ENCODE measurements at places on chromosomes 16 and 17.

DNA sequence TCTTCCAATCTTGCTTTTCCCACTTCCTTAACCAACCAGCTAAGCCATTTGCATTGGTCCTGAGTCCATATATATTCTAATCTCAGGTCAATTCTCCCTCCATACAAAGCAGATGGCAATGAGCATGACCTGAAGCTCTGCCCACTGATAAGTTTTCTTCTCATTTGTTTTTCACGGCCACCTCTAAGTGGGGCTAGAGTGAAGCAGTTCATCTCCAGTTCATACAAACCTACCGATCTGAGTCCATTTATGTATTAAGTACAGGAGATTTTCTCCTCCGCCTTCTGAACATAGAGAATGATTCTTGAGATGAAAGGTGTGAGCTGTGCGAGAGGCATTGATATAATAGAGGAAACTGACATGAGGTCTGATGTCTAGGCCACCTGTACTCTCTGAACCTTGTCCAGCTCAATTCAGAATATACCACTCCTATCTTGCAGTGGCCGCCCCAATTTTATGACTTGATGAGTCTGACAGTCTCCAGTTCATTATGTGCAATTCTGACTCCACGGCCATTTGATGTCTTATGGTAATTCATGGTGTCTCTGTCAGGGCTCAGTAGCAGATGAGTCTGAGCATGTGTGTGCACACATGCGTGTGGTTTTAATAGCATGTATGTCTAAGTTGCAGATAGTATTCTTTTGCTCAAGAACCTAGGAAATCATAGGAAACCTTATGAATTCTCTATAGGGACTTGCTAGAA, 329.8 kb downstream of the PMP22 start:
- DNase-seq = no peak

DNA sequence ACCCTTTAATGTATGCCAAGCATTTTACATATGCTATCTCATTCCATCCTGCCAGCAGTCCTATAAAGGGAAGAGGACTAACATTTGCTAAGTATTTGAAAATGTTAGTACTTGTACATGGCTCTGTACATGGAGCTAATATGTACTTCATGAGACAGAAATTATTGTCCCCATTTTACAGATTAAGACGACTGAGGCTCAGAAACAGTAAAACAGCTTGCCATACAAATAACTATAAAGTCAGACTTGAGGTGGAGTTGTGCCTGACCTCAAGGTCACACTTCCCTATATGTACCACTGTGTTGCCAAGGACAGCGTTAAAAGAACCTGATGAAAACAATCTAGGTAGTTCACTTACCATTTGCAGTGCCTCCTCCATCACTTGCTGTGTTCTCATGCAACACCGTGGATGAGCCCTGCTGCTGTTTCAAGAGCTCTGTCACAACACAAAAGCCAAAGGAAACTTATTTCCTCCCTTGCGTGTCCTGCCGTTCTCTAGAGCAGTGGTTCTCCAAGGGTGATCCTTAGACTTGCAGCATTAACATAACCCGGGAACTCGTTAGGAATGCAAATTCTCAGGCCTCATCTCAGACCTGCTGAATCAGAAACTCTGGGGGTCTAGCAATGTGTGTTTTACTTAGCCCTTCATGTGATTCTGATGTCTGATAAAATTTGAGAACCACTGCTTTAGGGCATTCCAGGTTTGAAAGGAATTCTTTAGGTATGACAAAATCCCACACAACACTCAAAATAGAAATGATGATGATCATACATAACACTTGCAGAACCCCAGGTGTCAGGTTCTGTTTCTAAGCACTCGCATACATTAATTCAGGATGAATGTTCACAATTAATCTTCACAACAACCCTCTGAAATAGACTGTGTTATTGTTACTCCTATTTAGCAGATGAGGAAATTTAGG, 51.2 kb upstream of the MTMR4 start:
- DNase-seq = no peak

DNA sequence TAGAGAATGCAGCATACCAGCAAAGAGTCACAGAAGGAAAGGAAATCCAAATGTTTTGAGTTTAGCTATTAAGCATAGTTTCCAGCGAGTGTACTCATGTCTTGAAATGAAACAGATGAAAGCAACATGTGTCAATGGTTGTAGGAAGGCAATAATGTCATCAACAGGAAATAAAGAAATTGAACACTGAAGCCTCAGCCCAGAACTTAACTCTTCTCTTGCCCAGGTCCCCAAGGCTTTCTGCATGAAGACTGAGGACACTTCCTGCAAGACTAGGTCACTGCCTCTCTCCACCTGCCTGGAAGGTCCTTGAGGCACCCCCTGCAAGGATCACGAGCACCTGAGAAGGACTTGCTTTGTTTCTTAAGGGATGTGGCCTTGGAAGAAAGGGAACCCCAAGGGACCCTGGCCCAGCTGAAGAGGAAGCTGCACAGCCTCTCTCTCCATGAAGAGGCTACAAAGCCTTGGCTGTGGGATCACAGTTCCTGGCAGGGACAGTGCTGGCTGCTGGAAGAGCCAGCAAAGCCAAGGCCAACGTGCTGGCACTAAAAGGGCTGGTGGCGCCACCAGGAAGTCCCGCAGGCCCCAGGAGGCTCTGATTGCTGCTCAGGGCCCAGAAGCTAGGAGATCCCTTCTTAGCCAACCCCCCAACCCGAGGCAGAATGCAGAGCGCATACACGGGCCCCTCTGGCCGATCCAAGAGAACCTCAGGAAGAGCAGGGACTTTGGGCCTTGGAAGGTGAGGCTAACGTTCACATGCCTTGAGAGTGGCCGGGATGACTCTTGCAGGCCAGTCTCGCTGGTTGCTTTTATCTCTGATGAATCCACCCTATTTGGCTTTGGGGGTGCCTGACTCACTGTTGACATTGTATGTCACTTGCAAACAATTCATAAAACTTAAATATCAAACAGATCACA, 23.4 kb upstream of the AXIN2 start:
- DNase-seq = no peak

- DNase-seq = no peak
Measured at GRCh38 chr16:20243731-20244281, 83.5 kb downstream of the GP2 start.

DNA sequence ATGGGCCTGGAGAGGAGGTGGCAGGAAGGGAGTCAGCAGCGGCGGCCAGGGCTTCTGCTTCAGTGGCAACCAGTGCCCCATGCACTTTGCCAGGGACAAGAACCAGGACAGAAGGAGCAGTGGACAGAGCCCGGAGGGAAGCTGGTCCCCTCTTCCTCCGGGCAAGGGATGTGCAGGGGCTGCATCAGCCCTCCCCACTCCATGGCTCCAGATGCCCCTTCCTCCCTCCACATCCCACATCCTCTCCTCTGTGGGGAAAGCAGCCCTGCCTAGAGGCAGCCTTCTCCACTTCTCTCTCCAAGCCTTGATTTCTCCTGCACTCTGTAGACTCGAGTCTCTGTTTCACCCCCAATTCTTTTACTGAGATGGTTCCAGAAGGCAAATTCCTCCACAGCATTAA, 50.4 kb downstream of the AIPL1 start:
- DNase-seq = no peak

- no peak for DNase-seq
Measured at GRCh38 chr17:77721846-77722160, 236.7 kb upstream of the TNRC6C start.

GRCh38 chr16:83669456-83669855, 138.3 kb upstream of the HSBP1 start:
- no peak for DNase-seq

GRCh38 chr17:73801455-73802100, 157.3 kb upstream of the SDK2 start:
- DNase-seq = no peak

DNA sequence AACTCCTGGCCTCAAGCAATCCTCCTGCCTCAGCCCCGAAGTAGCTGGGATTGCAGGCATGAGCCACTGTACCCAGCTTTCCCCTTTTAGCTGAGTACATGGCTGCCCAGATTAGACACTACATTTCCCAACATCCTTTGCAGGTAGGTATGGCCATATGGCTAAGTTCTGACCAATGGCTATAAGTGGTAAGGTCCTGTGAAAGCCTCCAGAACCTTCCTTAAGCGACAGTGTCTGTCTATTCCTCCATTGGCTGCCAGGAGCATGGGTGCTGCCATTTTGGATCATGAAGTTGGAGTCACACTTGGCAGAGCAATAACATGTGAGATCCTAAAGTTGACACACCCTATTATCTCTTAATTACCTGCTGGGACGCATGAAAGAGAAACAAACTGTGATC, 24.4 kb upstream of the CRHR1 start:
- DNase-seq = no peak

- DNase-seq = no peak
Measured at GRCh38 chr17:42441371-42442195, 17.1 kb upstream of the ATP6V0A1 start.

DNA sequence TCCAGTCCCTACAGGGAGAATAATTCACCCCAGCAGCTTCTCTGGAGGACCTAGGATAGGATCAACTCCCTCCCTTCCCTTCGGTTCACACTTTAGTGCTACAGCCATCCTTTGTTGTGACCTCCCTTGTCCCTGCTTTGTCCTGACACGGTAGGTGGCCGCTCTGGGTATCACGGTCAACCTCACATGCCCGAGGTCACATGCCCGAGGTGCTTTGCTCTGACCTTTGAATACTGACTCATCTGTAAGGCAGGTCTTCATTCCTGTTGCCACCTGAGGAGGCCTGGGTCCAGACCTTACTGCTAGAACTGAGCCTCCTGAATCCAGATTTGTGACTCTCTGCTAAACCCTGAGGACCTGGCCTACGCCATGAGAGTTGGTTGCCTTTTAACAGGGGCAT, 19.7 kb downstream of the ALKBH5 start:
- DNase-seq = no peak
